Activated gamma-delta T cell (primary cell): ENCODE measurements at places on chromosomes 4 and X.

- no peak for DNase-seq
Observed at GRCh38 chrX:6954836-6955235, 192.7 kb upstream of the STS start.

GRCh38 chr4:128812442-128813235 lies 3.1 kb downstream of the JADE1 start:
- peak; percentile 38 for DNase-seq

DNA sequence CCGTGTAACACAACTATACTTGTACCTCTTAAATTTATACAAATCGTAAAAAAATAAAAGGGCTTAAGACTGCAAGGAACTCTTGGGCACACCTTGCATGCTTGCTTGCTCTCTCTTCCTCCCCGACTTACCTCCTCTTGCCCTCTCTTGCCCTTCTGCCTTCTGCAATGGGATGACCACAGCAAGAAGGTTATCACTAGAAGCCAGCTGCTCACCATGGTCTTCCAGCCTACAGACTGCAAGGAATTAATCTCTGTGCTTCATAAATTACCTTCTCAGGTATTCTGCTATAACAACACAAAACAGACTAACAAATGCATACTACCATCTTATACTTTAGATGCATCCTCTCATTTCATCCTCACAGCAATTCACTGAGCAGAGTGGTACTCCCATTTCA lies 92.1 kb downstream of the MRPL1 start:
- DNase-seq, result no peak

GRCh38 chr4:169492436-169493163 lies 119.8 kb downstream of the NEK1 start:
- DNase-seq, result no peak

DNA sequence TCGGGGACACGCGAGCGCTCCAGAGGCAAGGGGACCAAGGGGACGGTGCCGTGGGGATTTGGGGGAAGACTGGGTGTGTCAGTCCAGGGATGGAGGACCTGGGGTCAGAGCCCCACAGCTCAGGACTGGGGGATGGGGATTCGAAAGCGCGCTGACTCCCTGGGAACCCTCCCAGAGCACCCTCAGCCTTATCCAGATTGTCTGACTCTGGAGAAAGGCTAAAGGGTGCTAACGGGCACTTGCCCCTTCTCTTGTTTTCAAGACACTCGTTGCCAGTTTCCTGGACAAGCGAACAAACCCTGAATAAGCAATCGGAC lies 1.1 kb downstream of the DOCK11 start:
- no peak for DNase-seq

DNA sequence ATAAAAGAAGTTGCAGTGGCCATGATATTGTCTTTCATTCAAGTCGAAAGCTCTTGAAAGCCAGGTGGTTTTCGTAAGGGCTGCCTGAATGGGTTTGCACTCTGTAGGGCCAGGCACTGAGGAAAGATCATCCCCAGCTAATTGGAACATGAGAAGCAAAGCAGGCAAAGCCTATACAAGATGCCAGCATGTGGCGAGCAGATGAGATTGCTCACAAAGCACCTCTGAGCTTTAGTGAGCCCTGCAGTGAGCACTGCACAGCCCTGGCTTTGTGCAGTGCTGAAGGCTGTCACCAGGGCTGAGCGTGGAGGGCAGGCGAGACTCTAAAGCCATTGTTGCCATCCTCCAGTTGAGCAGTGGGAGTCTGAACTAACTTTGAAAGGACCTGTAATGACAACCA lies 53.8 kb downstream of the HADH start:
- DNase-seq, result no peak

GRCh38 chrX:118502161-118502789 lies 6.7 kb downstream of the DOCK11 start:
- DNase-seq, result no peak

- DNase-seq, result no peak
Observed at GRCh38 chr4:3709846-3710441, 56.2 kb upstream of the ADRA2C start.

DNA sequence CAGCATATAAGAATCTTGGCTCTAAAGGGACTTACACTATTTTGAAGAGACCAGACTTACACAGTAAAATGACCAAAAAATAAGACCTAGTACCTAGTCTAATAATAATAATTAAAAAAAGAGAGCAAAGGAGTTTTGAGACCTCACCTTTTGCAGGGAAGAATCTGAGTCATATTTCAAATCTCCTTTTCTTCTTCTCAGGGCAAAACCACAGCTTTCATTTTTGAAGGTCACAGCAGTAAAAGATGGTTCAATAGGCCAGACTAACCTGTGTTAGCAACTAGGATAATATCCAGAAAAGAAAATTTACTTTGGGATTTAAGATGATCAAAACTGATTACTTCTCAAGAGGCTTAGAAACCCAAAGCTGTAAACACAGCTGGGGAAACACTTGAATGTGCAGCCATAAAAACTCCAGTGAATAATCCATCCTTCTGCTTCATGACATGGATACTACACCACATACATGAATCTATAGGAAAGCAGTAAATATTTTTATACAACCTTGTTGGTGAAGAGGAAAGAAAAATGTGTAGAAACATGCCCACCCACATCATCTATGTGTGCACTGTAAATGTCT lies 25.9 kb upstream of the LNX1 start:
- no peak for DNase-seq

DNA sequence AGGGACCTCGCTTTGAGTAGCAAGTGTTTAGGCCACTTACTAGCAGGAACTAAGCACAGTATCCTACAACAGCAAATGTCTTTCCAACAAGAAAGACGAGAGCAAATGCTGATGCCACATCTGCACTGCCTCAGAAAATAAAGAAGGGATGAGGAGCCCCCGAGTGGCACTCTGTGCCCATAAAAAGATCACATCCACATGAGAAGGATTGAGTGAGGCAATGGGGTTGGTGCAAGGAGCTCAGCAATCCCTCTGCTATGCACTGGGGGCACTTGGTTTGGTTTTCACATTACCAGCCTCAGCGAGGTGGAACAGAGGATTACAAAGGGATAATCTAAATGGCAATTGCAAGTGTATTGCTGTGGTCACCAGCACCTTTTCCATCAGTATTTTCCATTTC lies 252.8 kb upstream of the SLC7A11 start:
- DNase-seq, result no peak

DNA sequence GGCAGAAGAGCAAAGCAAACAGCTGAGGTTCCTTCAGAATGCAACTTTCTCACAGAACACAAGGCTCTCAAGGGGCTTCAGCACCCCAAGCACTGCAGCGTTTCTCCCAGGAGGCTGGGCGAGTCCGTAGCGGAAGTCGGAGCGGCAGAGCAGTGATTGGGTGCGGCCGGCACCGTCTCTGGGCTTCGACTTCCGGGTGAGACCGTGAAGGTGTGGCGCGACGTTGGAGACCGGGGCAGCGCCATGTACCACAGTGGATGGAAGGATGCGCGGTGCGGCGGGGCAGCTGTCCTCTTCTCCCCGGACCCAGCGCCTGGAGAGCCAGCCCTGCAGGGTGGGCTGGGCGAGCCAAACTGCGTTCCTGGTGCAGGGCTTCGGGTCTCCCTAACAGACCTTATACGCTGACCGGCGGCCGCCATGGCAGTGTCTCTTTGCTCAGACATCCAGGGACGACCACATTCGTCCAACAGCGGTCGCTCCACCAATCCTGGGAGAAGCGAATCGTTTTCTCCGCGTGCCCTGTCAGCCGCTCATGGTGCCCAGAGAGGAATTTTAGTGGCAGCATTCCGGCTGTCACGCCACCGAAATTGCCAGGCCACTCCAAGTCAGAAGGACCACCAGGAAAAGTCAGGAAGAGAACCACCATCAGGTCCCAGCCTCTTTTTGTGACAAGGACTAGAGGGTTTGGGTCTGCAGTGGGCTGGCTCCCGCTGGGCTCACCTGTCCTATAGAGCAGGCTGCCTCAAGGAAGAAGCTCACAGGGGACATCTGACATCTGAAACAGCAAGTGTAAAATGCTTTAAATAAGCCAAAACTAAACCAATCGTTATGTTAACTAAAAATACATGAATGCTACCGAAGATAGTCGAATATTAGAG lies 20.5 kb downstream of the TRIM61 start:
- peak; percentile 45 for DNase-seq

DNA sequence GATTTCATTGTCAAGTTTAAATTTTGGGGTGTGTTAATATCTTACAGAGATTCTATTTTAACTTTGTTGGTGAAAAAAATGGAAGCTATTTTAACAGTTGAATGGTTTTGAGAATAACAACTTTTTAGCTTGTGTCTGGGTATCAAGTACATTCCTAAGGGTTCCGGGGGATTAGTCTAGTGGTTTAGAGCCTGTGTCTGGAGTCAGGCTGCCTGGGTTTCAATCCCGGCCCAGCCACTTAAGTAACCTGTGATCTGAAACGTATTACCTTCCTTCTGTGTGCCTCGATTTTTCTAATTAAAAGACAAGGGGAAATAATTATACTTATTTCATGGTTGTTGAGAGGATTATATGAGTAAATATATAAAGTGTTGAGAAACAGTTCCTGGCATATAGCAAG lies 288.6 kb upstream of the NR3C2 start:
- DNase-seq, result no peak

GRCh38 chr4:10704430-10704810 lies 19.9 kb upstream of the CLNK start:
- no peak for DNase-seq

- DNase-seq, result no peak
Observed at GRCh38 chr4:164894702-164895101, 17.7 kb downstream of the APELA start.

- DNase-seq, result no peak
Observed at GRCh38 chrX:135707880-135708279, 5.6 kb upstream of the CT45A1 start.

DNA sequence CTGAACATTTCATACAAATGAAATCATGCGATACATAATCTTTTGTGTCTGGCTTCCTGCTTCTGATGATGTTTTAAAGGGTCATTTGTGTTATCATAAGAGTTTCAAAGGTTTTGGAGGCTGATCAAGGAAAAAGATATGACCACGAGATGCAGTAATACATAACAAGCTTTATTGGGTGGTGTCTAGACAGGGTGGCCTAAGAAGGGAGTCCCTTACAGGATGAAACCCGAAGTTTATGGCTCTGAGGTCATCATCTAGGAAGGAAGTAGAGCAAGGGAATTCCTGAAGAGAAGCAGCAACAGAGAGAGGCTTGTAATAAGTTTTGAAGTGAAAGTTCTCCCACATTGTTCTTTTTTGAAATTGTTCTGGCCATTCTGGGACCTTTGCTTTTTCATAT lies 40.8 kb upstream of the SOD3 start:
- DNase-seq, result no peak

DNA sequence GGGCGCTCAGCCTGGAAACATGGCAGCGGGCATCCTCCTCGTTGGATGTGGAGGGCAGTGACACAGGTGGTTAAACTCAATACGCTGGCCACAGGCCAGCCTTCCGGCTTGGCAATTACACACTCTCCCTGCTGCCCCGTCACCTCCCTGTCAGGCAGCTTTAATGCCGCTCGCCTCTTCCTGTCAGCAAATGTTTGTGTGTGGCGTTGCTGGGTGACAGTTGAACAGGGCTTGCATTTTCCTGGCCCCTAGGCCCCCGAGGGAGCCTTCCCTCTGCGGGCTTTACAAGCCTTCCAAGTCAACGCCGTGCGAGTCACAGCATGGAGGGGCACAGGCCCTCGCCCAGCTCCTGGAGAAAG lies 620.0 kb downstream of the BCOR start:
- no peak for DNase-seq

DNA sequence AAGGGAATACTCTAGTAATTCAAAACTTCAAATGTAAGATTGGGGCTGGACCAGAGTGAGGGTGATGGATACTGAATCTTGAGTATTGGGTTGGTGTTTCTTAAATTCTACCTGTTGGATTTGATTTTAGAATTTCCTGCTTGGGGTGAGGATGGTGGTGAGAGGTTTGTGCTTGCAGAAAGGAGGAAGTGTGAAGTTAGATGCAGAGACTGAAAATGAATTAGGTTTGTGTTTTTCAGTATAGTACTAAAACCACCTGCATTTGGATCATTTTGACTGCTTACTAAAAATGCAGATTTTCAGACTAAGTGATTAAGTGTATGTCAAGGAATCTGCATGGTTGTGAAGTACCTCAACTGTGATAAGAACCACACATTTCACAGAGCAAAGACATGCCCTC lies 131.5 kb upstream of the CENPE start:
- no peak for DNase-seq

DNA sequence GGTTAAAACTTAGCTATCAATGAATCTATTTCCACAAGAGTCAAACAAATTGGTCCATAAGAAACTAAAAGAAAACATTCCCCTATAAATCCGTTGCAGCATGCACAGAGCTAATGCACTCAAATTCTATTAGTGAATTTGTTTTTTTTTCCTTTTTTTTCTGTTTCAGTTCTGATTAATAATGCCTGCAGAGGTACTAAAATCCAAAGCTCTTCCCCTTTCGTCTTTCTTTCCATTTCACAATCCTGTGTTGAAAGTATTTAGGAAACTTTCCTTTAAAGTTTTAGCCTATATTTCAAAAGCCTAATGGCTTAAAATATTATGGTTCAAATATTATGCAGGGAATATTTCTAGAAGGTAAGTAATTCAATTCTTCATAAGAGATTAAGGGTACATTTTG lies 45.9 kb upstream of the VEGFD start:
- no peak for DNase-seq

DNA sequence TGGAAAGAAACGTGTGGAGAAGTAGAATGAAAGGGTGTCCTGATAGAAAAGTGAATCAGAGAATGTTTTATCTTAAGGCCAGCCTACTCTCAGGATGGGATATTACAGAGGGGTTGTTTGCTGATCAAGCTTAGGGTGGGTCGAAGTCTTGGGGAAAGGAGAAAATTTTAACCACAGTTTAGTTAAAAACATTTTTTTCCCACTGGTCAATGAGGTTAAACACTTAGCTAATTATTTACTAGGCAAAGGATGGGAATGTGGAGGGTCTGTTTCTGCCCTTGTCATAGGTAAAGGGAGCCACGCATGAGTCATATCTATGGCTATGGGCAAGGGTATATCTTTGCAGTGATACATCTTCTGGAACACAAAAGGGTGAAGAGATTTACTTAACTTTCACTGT lies 16.1 kb upstream of the SULT1E1 start:
- DNase-seq, result no peak

GRCh38 chrX:20974326-20974725 lies 399.9 kb upstream of the CNKSR2 start:
- no peak for DNase-seq

DNA sequence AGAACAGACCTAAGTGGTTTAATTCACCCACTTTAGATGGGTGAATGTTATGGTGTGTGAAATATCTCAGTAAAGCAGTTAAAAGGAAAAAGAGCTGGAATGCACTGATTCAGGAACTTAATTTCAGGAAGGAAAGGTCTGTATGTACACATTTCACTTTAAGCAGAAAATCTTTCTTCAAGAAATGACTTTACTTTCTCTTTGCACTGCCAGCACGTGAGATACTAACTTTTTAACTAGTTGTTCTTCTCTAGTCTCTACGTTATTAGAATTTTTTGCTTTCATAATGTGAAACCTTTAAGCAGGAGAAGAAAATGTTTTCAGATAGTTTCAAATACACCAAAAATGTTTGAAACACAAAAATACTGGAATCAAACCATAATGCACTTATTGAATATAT lies 18.8 kb downstream of the C4orf46 start:
- no peak for DNase-seq

- DNase-seq, result no peak
Observed at GRCh38 chr4:20015636-20016224, 236.0 kb upstream of the SLIT2 start.
